ENCODE measurements at places on chromosomes 4 and X. TPM values are rescaled to one million over a fixed set of nuclear protein-coding genes. Genes with fewer than 3 reads are reported as not detected.

Gene NAA11
- total RNA-seq, result not detected

Gene COL25A1
- total RNA-seq, result 0.34 TPM

Gene APELA
- total RNA-seq, result not detected

Gene FRG1
- 25.8 TPM for total RNA-seq

Gene C1QTNF7
- 3.0 TPM for total RNA-seq

Gene BEX1
- 0.63 TPM for total RNA-seq

Gene KLHL13
- 21.1 TPM for total RNA-seq

Gene GAGE12H
- total RNA-seq, result not detected

Data from bronchial smooth muscle cell (primary cell).